ENCODE measurements at places on chromosomes 3 and 15.

- no peak for DNase-seq
Observed at GRCh38 chr3:125059488-125060245, 3.9 kb upstream of the HEG1 start.

- no peak for DNase-seq
Observed at GRCh38 chr3:180181387-180181786, 144.7 kb upstream of the PEX5L start.

DNA sequence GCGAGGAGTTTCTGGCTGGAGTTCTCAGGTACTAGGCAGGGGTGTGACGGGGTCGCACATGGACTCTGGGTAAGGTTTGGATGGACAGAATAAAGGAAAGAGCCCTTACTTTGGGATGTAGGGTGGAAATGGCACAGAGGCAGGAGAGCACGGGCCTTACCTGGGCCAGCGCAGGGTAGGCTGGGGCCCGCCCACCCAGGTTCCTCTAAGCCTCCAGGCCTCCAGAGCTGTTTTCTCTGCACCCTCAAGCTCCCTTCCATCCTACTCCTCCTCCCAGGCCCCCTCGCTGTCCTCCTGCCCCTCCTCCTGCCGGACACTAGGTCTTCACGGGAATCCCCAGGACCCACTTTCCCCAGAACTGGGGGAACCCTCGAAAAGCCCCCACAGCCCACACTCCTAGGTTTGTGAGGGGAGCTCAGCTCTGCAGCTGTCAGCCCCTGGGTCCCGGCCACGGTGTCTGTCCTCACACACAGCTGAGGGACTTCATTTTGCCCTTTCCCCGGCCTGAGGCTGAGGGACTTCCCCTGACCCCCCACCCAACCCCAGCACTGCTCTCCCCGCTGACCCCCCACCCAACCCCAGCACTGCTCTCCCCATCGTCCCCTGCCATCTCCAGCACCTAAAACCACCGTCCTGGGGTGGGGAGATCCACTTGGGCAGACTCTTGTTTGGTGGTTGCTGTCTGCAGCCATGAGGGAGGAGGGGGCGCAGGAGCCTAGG is 53.0 kb upstream of the PCSK6 start:
- no peak for DNase-seq

DNA sequence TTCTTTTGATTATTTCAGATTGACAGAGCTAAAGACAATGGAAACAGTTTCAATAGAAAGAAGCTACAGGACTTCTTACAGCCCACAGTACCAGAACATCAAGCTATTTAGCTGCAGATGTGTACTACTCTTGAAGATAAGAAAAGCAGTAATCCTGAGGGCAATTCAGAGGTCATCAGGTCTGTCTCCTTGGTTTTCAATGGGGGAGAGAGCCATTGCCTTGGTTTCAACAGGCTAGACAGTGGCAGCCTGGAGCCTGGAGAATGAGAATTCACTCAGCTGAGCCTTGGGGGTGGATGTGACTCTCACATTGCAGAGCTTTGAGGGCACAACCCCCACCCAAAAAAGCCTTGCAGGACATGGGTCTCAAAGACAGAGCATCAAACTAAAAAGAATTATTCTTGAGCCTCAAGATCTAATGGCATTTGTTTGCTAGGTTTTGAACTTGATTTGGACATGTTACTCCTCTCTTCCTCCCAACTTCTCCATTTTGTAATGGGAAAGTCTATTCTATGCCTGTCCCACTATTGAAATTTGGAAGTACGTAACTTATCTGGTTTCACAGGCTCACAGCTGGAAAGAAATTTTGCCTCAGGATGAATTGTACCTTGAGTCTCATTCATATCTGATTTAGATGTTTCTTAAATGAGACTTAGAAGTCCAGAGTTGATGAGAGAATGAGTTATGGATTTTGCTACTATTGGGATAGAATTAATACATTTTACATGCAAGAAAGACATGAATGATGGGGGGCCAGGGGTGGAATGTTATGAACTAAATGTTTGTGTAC is 36.9 kb downstream of the PLSCR1 start:
- no peak for DNase-seq

GRCh38 chr3:20325563-20325962 is 139.6 kb upstream of the SGO1 start:
- no peak for DNase-seq

GRCh38 chr3:124034016-124034843 is 42.3 kb upstream of the ROPN1 start:
- no peak for DNase-seq

DNA sequence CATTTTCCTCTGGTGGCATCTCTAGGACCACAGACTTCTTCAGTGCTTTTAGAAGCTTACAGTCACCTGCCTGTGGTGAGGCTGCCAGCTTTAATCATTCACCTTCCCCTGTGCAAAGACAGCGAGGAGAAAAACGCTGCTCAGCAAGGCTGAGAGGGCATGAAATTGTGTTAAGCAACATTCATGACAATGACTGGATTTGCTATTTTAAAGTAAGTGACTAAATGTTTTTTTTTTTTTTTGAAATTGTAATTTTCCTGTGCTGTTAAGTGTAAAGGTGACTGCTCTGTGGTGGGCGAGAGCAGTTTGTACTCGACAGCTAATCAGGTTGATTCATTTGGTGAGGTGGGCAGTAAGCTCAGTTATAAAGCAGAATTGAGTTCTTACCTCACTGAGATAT is 240.4 kb downstream of the NSUN3 start:
- DNase-seq: no peak

- no peak for DNase-seq
Observed at GRCh38 chr15:60819860-60820259, 340.9 kb upstream of the ICE2 start.

GRCh38 chr3:112931736-112932521 is 43.0 kb downstream of the CD200R1 start:
- DNase-seq: no peak

DNA sequence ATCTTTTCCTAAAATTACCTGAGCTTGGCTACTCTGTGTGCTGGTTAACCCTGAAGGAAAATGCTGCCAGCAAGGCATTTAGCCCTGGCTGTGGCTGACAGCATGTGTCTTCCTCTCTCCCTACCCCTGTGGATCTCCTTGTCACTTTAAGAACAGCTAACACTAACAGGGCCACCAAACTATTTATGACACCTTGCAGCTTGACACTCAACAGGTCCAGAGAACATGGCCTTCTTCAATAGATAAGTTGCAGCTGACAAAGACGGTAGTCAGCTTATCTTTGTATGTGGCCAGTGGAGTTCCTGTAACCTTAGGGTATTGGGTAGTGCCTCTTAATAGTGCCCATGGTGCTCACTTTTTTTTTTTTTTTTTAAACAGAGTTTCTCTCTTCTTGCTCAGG is 32.0 kb upstream of the COPB2 start:
- DNase-seq: no peak

DNA sequence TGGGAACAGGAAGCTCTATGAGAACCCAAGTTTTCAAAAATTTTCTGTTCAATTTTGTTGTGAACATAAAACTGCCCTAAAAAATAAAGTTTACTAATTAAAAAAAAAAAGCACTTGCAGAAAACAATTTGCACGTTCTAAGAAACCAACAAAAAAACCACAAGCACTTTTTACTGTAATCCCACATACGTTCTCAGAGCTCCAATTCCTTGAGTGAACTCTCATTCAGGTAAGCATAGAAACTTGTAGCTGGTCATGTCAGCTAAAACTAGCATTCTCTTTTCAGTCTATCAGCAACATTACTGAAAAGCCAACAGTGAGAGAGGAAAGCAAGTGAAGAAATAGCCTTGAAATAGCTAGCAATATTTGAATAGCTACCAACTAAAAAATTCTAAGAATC is 11.5 kb upstream of the TMF1 start:
- no peak for DNase-seq

GRCh38 chr15:69657626-69658025 is 205.0 kb downstream of the RPLP1 start:
- no peak for DNase-seq

DNA sequence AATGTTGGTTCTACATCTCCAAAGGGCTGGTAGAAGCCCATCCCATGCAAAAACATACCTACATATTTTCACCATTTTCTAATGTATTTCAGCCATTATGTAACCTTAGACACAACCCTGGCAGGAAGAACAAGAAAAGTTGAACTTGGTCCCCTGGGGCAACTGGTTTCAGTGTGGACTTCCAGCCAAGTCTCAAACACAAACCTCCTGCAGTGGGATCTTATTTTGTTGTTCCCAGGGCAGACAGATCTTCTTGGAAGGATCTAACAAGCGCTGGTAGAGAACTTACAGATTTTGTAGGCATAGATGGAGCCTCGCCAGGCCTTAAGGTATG is 96.3 kb downstream of the ADAMTS17 start:
- no peak for DNase-seq

GRCh38 chr3:145681181-145681580 is 479.8 kb downstream of the PLOD2 start:
- DNase-seq: no peak

- peak; percentile 82 for DNase-seq
Observed at GRCh38 chr3:196057760-196058331, 24.0 kb downstream of the TFRC start.

- DNase-seq: no peak
Observed at GRCh38 chr15:93219859-93220420, 130.9 kb upstream of the RGMA start.

- no peak for DNase-seq
Observed at GRCh38 chr15:100890051-100890720, 10.6 kb downstream of the ALDH1A3 start.

DNA sequence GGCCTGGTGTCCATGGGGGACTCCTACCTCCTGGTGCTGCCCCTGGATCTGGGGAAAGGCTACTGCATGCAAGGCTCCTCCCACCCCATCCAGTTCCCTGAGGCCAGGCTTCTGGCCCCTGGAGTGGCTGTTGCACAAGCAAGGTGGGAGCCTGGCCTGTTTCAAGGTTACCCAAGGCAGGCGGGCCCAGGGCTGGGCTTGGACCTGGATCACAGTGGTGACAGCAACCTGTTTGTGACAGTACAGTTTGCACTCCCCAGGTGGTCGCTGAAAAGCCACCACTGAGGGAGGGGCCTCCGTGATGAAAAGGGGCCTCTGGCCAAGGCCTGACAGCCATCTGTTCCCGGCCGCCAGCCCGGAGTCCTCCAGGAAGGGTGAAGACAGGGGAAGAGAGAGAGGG is 14.4 kb upstream of the KY start:
- DNase-seq: no peak

DNA sequence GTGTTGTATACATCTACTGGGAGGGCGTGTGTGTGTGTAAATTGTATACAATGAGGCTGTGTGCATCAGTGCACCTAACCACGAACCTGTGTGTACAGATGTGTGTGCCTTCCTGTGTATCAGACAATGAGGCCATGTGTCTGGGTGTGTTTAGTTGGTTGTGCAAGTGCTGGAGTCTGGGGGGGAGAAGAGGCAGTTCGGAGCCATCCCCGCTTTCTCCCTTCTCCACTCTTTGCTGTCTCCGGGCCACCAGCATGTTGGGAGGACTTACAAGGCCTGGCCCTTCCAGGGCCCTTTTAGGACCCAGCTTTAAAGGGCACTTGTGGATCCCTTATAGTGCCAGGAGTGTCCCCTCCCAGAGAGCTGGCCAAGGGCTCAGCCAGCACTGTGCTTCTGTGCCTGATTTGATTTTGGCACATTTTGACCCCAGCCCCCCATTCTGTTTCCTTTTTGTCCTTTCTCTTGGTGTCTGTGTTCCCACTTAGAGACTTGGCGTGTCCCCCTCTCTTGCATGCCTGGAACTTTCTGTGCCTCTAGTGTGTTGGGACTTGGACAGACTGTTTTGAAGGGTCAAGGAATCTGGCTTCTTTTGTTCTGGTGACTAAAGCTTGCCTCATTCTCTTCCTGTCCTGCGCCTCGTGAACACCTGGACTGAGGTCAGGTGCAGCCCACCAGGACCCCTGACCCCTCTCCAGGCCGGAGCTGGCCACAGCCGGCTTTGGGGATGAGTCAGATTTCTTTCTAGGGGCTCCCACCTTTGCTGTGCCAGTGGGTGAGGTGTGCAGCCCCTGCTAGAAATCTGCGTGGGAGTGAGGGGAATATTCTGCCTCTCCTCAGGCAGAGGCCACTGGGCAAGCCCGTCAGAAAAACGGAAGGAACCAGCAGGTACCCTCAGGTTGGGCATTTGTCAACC is 1.5 kb downstream of the CTDSPL start:
- no peak for DNase-seq

- DNase-seq: no peak
Observed at GRCh38 chr3:184981071-184981470, 169.1 kb downstream of the VPS8 start.

- no peak for DNase-seq
Observed at GRCh38 chr3:55701997-55702396, 214.9 kb upstream of the WNT5A start.

DNA sequence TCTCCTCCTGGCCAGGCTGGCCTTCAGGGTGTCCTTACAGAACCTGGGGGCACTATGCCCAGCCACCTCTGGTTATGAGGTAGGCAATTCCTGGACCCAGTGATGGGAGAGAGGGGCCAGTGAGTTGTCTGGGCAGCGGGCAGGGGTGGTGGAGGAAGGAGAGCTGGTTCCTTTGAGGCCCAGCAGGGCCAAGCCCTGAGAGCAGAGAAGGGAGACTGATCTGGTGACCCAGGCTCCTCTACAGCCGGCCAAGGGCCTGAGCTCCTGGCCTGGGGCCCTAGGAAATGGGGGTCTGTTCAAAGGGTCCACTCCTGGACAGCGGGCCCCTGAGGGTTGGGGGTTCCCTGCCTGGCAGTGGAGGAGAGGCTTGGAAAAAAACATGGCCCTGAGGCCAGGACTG is 7.9 kb downstream of the SLC38A3 start:
- no peak for DNase-seq

DNA sequence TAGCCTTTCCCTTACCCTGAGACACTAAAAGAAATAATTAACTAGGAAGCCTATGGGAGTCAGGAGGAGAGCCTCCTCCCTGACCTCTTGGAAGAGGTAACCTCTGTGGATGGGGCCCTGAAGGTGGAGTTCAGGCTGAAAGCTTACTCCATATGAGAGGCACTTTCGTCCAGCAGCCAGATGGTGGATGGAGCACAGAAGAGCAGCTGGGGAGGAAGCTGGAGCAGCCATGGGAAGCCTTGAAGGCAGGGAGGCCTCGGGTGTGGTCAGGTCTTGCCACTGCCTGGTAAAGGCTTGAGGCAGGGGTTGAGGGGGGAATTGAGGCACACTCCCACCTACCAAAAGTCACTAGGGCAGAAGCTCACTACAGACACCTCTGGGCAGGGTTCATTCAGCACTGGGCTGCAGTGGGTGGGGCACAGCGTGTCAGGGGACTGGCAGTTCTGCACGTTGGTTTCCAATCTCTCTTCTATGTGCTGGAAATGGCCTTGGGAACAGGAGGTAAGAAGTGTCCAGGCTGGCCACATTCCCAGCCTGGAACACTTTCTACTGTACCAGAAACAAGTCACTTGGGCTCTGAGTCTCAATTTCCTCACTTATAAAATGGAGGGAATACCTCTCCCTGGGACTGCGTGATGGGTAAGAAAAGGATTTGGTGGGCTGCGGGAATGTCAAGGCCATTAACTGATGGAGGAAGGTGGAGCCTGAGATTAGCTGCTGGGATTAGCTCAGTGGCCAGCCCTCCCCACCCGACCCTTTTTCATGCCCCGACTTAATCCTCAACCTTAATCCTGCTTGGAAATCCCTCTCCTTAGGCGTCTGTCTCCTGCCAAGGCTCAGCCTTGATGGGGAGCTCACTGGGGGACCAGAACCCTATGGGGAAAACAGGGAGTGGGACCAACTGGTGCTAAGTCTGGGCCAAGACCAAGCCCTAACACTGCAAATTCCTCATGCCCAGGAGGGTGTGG is 5.4 kb downstream of the PCBP4 start:
- DNase-seq: no peak
